LNCaP clone FGC (cell line): ENCODE measurements at places on chromosomes 1 and 21.
A peak's percentile ranks its signal among the peaks of the same experiment; 100 is the strongest.

DNA sequence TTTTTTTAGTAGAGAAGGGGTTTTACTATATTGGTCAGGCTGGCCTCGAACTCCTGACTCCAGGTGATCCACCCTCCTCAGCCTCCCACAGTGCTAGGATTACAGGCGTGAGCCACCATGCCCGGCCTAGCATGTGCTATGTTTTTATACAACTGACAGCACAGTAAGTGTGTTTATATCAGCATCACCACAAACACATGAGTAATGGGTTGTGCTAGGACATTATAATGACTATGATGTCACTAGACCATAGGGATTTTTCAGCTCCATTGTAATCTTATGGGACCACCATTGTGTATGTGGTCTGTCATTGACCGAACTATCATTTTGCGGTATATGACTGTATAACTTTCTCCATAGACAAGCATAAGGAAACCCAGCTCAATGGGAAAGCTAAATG lies 6.3 kb downstream of the LEFTY2 start:
- no peak for DNase-seq

DNA sequence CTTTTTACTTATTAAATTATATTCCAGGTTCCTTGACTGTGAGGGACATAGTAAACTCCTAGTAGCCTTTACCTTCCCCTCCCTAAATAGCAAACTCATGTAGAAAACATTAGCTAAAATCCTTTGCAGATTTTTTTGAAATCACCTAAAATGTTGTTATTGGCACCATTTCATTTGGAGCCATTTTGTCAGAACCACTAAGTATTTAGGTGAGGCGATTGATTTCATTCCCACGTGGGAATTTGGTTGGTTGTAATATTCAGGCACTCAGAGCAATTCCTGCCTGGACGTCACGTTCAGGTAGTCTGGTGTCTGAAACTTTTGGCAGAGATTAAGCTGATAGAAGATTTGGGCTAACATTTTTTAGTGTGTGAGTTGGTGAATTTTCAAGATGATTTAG lies 84.3 kb downstream of the CAMTA1 start:
- DNase-seq, result no peak

- DNase-seq, result peak; percentile 46
Observed at GRCh38 chr1:18945401-18945849, 11.1 kb downstream of the IFFO2 start.

- no peak for DNase-seq
Observed at GRCh38 chr1:109282497-109282951, 421 bp downstream of the PSRC1 start.

DNA sequence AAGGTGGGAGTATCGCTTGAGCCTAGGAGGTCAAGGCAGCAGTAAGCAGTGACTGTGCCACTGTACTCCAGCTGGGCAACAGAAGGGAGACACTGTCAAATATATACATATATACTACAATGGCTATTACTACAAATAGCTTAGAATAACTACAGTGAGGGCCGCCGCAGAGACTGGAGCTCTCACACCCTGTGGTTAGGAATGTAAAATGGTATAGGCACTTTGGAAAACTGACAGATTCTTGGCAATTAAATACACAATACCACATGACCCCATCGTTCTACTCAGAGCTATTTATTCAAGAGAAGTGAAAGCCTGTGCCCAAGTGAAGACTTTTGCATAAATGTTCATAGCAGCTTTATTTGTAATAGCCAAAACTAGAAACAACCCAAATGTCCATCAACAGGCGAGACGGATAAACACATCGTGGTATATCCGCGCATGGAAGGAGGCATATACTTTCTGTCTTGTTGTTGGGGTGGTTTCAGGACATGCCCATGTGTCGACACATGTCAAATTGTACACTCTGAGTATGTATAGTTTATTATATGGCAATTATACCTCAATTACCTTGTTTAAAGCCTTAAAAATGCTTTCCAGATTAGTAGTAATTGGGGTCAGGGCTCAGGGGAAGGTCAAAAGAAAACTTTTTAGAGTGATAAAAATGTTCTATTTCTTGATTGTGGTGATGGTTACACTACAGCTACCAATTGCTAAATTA lies 123.4 kb downstream of the RIPK4 start:
- no peak for DNase-seq

GRCh38 chr1:27779122-27779521 lies 6.1 kb downstream of the STX12 start:
- no peak for DNase-seq

DNA sequence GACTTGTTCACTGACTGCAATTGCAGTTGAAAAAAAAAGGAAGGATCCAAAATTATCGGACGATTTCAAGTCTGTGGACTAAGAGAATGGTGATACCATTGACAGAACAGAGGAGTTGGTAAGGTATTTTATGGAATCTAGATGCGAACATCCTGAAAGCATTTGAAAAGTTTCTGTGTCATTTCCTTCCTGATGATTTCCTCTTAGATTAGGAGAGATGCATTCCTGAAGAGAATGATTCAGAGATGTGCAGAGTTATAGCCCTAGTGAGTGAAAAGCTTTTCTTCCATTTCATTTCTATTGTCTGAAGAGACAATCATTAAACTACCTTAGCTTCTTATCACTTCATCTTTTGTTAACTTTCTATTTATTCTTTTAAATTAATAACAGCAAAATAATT lies 200.0 kb downstream of the KCNK2 start:
- DNase-seq, result no peak

- no peak for DNase-seq
Observed at GRCh38 chr1:9426291-9426711, 113.0 kb upstream of the SLC25A33 start.

DNA sequence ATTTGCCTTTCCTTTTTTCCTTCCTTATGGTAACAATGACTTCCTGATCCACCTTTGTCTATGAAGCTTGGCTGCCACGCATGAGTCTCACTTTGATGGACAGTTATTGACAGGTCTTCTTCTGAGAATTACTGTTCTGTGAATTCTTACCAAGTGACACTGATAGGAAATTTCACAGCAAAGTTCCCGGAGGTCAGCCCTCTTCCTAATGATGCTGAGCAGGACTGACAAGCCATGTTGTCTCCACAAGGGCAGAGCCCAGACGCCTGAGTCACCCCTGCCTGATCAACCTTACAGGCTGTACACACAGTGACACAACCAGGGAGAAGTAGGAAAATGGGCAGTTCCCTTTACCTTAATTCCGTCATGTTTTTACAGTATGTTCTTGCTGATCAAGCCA lies 44.2 kb downstream of the ZC3H11B start:
- no peak for DNase-seq
